ENCODE measurements at places on chromosomes 11 and 22.

- no peak for DNase-seq
These were observed 16.1 kb downstream of the NCAPD3 start for GRCh38 chr11:134207538-134208239.

DNA sequence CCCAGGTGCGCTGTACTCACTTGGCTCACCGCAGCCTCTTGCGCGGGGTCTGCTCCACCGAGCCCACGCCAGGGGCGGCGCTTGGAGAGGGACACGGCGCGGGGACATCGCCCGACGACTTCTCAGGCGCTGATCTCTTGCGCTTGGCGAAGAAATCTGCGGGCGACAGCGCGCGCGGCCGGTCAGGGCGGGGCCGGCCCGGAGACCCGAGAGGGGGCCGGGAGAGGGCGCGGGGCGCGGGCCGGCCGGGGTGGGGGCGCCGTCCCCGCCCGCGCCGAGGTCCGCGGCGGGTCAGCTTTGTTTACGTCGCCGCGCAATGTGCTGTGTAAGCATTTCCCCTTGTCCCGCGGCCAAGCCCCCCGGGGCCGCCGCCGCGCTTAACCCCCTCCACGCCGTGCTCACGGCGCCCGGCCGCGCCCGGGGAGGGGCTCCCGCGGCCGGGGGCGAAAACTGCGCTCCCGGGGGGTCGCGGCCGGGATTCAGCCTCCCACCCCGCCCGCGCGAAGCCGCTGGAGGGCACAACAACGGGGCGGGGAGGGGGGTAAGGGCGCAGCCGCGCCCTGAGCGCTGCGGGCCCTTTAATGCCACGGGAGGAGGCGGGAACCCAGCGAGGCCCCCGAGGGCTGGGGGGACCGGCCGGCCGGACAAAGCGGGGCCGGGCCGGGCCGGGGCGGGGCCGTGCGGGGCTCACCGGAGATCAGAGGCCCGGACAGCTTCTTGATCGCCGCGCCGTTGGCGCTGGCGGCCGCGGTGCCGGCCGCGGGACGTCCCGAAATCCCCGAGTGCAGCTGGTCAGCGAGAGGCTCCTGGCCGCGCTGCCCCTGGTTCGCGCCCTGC lies 1.4 kb downstream of the CDKN1C start:
- no peak for DNase-seq

DNA sequence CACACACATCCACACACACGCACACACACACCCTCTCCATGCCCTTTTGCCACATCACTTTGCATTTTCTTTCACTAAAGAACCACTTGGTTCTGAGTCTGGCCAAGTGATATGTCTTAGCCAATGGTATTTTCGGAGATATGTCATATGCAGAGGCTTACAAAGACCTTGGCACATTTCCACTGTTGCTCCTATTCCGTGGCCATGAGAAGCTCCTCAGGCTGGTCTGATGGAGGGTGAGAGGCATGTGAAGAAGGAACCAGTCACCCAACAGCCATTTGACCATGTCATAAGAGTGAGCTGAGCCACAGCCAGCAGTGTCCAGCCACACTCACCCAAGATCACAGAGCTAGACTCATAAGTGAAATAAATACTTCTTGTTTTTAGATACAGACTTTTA lies 212.6 kb upstream of the NAV2 start:
- DNase-seq, result no peak

DNA sequence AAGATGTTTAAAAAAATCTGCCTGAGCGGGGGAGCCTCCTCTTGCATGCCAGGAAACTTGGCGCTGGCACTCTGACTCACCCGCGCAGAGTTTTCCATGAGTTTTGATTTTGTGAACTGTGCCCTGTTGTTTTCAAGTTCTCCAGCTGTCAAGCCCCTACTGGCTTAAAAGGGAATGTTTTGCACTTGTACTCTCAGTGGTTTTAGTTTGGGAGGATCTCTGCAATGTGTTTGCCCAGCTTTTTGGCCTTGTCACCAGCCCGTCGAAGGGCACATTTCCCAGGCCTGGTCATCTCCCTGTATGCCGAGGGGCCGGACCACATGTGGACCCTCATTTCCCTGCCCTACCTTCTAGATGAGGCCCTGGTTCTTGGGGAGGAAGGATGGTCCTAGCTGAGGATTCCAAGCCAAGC lies 12.2 kb downstream of the MRGPRF start:
- DNase-seq, result no peak

DNA sequence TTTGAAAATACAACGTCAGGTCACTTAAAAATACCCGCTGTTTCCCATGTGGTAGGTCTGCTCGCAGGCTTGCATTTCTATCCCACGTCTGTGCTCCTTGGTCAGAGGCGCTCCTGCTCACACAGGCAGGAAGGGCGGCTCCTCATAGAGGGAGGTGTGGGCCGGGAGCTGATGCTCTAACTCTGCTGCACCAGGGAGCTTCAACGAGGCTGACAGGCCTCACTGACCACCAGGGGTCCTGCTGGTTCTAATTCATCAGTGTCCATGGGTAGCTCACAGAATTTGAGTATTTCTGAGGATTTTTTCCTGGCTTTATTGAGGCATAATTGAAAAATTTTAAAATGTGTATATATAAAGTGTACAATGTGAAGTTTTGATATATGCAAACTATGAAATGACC lies 68.5 kb downstream of the PIWIL3 start:
- DNase-seq, result no peak

DNA sequence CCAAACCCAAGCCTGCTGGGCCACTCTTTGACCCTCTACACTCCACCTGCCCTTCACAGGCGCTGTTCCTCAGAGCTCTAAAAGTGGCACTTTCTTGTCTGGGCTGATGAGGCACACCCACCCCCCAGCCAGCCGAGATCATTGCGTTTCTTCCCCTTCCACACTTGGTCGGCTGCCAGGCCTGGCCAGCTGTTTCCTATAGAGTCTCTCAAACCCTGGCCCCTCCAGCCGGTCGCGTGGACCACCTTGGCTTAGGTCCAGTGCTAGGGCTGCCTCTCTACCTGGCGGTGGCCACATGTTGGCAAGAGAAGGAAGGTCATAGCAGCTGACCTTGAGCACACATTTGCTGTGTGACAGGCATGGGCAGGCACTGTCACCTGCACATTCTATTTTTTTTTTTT lies 60.6 kb downstream of the PPP6R2 start:
- no peak for DNase-seq

- no peak for DNase-seq
These were observed 12.5 kb upstream of the MICALL1 start for GRCh38 chr22:37893583-37893983.

DNA sequence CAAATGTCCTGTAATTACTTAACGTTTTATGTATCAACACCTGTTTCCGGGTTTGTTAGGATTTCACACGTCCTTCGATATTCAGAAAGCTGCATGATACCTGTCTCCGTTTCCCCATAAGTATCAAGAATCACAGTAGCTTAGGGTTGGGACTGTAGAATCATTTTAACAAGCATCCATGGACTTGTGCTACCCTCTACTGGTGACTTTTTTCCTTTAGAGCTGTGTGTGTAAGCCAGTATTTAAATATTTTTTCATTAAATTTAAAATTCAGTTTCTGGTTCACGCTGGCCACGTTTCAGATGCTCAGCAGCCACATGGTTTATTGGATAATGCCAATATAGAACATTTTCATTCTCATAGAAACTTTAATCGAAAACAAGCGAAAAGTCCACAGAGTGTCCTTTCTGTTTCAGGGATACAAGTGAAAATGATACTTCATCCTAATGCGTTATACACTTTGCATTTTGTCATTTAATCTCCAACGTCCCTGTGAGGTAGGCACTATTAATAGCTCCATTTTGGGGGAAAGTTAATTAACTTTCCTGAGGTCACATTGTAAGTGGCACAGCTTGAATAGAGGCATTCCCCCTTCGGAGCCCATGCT lies 61.5 kb upstream of the SLC25A18 start:
- no peak for DNase-seq

- no peak for DNase-seq
These were observed 118.2 kb upstream of the CRYBB3 start for GRCh38 chr22:25081409-25081824.

DNA sequence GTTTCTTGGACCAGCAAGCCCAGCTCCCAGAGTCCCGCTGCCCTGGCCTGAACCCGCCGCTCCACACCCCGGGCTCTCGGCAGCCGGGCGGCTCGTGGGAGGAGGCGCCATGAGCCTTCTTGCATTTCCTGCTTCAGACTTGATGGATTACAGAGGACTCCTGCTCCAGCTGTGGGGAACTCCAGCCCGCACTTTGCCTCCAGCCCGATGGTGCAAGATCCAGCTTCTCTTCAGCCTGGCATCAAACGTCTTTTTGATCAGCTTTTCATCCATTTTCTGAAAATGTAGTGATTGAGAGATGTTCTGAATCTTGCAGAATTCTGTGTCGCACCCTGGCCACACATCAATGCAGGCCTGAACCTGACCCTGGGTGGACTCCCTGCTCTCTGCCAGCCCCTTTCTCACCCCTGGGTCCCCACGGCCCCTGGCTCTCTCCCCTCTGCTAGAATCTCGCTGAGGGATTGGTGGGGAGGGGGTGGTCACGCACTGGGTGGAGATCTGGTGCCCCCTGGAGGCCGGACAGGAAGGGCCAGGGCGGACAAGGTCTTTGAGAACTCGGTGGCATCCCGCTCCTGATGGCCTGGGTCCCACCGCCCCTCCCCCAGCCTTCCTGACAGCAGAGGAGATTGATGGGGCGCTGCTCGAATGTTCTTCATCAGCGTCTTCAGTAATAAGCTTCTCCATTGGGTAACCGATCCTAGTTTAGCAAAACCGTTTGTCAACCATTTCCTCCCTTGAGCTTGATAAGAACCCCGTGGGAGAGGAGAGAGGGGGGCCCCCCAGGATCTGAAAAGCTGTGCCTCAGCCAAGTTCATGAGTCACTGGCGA lies 12.1 kb upstream of the NFAM1 start:
- peak; percentile 63 for DNase-seq

- DNase-seq, result no peak
These were observed 4.2 kb upstream of the NFAM1 start for GRCh38 chr22:42436404-42436803.

DNA sequence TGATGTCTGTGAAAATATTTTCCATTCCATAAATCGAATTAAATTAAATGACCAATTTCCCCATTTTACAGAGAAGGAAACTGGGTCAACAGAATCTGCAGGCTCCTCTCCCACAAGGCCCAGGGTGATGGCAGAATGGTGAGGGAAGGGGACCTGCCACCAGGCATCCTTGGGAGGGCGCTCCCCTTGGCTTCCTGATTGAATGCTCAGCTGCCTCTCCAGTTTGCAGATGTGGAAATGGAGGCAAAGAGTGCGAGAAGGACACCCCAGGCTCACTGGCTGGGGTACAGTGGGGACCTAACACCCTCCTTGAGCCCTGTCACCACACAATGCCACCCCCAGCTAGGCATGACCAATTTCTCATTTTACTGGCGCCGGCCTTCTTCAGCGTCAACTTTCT lies 28.5 kb upstream of the CSNK1E start:
- no peak for DNase-seq

- DNase-seq, result no peak
These were observed 52.6 kb downstream of the TCF20 start for GRCh38 chr22:42217752-42218280.

- peak; percentile 66 for DNase-seq
These were observed at the start of gene TPST2 for GRCh38 chr22:26589845-26590736. TPST2 (minus strand) TSS chr22:26590132; CDS start chr22:26541630, 48,502 bp downstream.

- DNase-seq, result no peak
These were observed 359.5 kb downstream of the TMEM135 start for GRCh38 chr11:87397011-87397865.

DNA sequence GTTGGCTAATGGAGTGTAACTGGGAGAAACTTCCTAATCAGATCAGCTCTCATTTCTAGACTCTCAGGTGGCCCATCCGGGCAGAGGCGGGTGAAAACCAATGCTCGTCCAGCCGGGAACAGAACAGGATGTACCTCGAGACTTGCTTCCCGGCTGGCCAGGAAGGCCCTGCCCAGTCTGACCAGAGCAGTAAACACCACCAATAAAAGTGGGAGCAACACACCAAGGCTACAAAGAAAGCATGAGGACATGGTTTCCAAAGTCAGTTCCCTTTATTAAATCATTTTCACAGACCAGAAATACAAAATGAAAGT lies 940 bp upstream of the TNKS1BP1 start:
- DNase-seq, result no peak

- DNase-seq, result no peak
These were observed 24.8 kb upstream of the LINC01488 start for GRCh38 chr11:69456712-69457111.

DNA sequence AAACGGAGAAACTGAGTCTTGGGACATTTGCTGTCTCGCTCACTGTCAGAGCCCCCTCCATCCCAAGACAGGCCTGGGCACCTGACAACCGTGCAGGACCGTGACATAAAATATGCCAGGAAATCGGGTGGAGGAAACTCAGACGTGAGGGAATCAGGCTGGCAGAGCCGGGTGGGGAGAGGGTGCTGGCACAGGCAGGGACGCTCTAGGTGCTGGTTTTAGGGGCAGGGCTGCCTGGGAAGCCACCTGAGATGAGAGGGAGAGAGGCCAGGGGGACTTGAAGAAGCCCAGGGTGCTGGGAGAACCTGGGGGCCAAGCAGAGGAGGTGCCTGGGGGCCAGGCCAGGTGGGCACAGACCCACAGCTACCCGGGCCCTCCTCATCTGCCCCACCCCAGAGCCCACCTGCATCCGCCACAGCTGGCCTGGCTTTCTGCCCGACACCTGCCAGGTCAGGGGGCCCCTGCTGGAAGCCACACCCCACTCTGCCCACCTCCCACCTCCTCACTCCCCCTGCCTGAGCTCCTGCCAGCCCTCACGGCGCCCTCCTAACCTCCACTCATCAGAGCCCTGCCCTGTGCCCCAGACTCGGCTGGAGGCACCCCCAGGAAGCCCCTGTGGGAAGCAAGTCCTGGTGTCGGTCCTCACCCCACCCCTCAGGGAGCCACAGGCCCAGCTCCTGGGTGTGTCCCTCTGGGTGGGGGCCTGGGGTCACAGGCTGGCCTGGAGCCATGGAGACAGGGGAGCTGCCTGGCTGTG lies 27.3 kb upstream of the MUC5AC start:
- no peak for DNase-seq

DNA sequence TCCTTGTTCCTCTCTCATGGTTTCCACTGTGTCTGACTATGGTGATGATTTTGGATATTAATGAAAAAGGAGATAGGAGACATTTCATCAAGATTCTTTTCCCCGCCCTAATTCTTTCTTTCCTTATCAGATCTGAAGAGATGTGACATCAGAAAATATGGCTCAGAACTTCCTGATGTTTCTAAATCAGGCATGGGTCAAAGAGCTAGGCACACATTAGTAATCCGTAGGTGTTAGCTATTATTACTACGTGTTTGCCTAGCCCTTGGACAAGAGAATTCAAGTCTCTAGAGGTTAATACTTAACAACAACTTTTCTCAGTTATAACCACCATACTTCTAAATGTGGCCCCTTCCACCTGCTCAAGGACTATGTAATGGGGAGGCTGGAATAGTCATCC lies 5.8 kb downstream of the JOSD1 start:
- DNase-seq, result no peak

DNA sequence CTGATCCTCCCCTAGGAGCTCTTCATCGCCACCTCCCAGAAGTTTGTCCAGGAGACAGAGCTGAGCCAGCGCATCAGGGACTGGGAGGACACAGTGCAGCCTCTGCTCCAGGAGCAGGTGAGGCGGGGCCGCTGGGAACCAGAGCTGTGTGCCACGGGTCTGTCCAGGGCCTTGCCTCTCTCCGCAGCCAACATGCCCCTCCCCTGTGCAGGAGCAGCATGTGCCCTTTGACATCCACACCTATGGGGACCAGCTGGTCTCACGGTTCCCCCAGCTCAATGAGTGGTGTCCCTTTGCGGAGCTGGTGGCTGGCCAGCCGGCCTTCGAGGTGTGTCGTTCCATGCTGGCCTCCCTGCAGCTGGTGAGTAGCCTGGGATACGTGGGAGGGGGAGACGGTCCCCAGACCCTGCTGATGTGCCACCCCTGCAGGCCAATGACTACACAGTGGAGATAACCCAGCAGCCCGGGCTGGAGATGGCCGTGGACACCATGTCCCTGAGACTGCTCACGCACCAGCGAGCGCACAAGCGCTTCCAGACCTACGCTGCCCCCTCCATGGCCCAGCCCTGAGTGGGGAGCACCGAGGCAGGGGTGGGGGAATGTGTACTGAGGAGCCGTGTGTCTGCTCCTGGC lies 2.5 kb downstream of the SCO2 start:
- no peak for DNase-seq

Data from activated CD8-positive, alpha-beta memory T cell treated with anti-CD3 and anti-CD28 coated beads for 48 hours (primary cell).